ENCODE measurements at places on chromosomes 7 and 10.
A peak's percentile ranks its signal among the peaks of the same experiment; 100 is the strongest.

DNA sequence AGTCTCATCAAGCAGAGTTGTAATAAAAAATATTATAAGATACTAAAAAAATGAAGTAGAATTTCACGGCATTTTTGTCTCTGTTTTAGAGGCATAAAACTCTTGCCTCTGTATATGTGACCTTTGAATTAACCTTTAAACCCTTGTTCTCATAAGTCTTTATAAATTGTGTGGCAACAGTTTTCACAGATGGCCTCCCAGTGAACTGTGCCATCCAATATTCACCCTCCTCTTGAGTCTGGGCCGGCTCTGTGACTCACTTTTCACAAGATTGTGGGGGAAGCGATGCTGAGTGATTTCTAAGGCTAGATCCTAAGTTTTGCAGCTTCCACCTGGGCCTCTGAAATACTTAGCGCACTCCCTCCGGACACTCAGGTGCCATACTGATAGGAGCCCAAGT, 4.6 kb upstream of the USP6NL start:
- no peak for DNase-seq

GRCh38 chr7:70267381-70268120, 669.3 kb downstream of the AUTS2 start:
- DNase-seq, result no peak

- DNase-seq, result peak; percentile 46
These were observed 102.1 kb downstream of the POLL start for GRCh38 chr10:101485681-101486554.

DNA sequence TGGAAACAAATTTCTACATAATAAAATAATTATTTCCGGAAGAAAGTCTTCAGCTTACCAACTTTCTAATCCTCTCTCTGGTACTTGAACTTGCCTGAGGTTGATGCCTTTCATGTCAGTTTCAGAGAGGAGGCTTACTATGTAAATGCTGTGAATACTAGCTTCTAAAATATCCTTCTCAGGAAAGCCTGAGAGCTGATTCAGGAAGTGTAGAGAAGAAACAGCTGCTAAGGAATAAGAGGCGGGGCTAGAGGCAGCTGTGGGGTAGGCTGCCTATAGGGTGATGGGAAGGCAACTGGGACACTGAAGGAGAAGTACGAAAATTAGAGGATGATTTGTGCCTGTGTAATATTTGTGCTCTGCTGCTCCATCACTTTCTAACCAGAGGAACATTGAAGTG, 69.3 kb downstream of the AVL9 start:
- no peak for DNase-seq

GRCh38 chr10:48197236-48197899, 77.1 kb downstream of the FRMPD2 start:
- no peak for DNase-seq

- DNase-seq, result no peak
These were observed 51.4 kb upstream of the PFKFB3 start for GRCh38 chr10:6151087-6151977.

- DNase-seq, result no peak
These were observed 169.7 kb downstream of the NEURL1 start for GRCh38 chr10:103663236-103663635.

- no peak for DNase-seq
These were observed 755 bp downstream of the TOMM7 start for GRCh38 chr7:22821702-22822485.

DNA sequence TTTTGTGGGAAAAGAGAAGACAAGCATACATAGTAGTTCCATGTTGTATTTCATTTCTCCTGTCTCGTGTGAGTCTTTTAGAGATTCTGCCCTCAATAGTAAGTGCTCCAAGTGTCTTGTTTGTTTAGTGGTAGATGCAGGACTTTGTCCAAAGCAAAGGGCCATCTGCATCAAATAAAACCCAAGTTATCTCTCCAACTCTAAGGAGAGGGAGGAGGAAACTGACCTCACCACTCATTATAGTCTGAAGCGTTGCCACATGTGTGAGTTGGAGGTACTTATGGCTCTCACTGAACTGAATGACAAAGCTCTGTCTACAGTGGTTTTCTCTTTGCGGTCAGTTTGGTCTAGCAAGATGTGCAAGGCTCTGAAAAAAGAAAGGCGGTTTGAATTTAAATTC, 272.6 kb downstream of the DOCK4 start:
- no peak for DNase-seq

GRCh38 chr7:10860516-10860915, 113.2 kb upstream of the PHF14 start:
- no peak for DNase-seq

GRCh38 chr7:151087245-151088018, 1.2 kb downstream of the AGAP3 start:
- peak; percentile 80 for DNase-seq

- DNase-seq, result no peak
These were observed 28.4 kb upstream of the CRHR2 start for GRCh38 chr7:30710669-30711068.

- DNase-seq, result no peak
These were observed 93.2 kb downstream of the TWIST1 start for GRCh38 chr7:19024261-19024660.

- DNase-seq, result no peak
These were observed 246.8 kb downstream of the MAD1L1 start for GRCh38 chr7:1985936-1986335.

DNA sequence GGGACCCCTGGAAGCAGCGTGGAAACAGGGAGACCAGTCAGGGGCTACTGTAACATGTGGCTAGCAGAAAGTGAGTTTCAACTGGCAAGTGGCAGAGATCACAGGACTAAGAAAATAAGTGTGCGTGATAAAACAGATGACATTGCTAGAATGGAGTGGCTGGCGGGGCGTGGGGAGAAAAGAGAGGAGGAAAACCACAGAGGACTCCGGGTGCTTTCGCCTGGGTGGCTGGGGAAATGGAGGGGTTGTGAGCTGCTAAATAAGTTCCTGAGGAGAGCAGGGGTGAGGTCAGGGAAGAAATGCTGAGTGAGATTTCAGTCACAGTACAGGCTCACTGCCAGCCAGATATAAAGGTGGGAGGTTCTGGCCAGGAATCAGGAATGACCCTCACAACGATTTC, 166.9 kb downstream of the MYOF start:
- DNase-seq, result no peak

- DNase-seq, result no peak
These were observed 233.9 kb upstream of the CACNA2D1 start for GRCh38 chr7:82677493-82677892.

DNA sequence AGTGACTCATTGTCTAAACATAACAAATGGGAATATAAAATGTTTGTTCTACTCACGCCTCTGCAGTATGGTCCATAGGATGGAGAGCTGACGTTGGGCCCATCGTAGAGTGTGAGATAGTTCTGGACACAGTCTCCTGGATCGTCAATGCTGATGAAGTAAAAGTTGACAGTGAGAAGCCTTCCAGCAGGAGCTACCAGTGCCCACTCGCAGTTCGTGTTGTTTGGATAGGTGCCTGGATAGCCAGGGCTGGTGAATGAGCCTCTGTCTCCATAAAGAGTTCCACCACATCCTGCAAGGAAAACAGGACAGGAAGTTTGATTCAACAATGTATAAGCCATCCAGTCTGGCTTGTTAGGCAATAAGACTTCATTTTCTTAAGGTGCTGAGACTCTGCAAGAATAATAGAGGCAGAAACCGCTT, 79.6 kb downstream of the OR13A1 start:
- no peak for DNase-seq

- no peak for DNase-seq
These were observed 10.1 kb upstream of the UNC5B start for GRCh38 chr10:71202314-71202713.

DNA sequence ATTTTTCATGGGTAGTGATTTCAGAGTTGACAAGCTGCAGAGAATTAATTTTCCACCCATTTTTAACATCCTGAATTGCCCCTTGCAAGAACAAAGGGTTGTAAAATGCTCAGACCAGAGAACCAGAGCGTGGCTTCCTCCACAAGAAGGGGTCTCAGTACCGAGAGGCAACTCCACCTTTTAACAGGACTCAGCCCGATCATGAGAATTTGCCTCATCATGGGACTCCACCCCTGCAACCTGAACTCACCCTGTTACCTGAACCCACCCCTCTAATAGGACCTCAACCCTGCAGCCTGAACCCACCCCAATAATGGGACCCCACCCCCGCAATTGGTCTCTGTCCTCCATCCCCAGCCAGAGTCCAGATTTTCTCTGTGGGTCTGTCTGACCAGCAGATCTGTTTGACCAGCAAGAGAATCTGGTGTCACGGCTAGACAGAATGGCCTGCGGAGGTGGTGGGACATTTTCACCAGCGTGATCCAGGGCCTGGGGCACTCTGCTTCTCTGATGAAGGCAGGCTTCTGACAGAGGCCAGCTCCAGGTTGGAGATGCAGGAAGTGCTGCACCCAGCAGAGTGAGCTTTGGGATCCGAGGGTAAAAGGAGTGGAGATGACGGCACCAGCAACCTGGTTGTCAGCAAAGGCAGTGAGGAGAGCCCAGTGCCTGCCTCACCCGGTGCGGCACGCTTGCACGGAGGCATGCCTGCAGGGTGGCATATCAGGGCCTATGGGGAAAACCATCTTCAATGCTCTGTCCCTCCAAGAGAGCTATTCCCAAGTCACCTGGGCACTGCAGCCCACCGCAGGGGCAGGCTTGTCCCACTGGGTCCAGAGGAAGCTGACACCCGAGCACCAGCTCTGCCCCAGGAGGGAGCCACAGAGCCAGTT, 136.6 kb downstream of the TCERG1L start:
- DNase-seq, result no peak

- peak; percentile 34 for DNase-seq
These were observed 2.2 kb downstream of the SMARCD3 start for GRCh38 chr7:151246102-151246850.

GRCh38 chr10:89241486-89242344, 9.9 kb downstream of the LIPA start:
- no peak for DNase-seq

GRCh38 chr7:24328894-24329293, 44.9 kb downstream of the NPY start:
- no peak for DNase-seq

DNA sequence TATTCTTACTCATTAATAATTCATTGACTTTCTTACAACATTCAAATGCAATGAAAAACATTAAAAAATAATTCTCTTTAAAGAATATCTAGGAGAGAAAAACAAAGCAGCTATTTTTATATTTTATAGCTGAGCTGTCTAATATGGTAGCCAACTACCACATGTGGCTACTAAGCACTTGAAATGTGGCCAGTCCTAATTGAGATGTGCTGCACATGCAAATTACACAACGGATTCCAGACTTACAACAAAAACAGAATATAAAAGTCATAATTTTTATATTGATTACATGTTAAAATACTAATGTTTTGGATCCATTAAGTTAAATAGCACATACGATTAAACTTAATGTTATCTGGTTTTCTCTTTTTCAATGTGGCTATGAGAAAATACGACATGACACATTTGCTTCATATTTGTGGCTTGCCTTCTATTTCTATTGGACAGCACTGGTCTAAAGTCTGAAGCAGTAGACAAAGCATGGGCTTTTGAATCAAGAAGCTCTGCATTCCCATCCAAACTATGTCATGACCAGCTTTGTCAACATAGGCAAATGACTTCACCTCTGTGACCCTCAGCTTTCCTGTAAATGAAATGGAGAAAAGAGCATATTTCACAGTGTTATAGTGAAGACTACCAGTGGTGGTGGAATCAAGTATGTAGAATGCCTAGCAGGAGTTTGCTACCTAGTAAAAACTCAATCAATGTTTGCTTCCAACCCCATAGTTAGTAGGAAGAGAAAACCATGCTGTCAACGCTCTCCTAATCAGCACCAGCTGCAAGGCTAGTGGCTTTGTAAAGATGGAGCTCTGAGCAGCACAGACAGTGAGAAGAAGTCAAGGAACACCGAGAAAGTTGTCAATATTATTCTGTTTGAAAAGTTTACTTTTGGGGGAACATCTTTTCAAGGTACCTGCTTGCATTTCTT, 37.1 kb upstream of the GDF10 start:
- DNase-seq, result no peak

- DNase-seq, result no peak
These were observed 169.1 kb downstream of the IMMP2L start for GRCh38 chr7:111393011-111393754.

- DNase-seq, result no peak
These were observed 167.7 kb upstream of the SHH start for GRCh38 chr7:155979994-155980393.

DNA sequence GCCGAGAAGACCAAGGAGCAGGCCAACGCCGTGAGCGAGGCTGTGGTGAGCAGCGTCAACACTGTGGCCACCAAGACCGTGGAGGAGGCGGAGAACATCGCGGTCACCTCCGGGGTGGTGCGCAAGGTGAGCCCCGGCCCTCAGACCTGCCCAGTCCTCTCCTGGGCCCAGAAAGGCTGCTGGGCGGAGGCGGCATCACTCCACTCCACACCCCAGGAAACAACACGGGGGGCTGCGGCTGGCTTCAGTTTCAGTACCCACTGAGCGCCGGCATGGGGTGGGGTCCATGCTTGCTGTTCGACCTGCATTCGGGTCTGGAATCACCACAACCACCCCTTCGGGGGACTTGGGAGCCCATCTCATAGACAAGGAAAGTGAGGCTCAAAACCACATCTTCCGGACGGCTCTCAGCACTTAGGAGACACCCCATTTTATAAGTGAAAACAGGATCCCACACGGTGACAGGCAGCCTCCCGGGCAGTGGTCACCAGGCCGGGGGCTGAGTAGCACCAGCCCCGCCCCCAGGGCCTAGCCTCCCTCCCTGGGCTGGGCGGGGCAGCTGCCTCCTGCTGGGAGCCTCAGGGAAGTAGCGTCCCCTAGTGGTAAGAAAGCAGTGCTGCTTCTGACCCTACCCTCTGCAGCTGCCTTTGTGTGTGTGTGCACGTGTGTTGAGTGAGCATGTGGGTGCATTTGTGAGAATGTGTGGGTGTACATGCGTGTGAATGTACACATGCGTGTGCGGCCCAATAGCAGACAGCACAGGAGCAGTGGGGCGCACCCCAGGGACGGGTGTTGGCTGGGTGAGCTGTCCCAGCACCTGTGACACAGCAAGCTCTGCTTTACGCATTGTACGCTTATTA, 1.8 kb downstream of the SNCG start:
- DNase-seq, result peak; percentile 61

DNA sequence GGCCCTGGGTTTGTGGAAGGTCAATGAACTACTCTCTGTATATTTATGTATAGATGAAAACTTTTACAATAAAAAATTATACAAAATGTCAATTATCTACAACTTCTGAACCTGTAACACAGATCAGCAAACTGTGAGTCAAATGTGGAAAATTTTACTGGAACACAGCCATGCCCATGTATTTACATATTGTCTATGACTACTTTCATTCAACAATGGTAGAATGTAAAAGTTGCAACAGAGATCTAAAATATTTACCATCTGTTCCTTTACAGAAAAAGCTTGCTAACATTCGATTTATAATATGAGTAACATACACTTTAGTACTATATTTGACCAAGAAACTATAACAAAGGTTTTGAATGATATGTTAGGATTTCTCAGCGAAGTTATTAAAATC, 481.6 kb downstream of the PARD3 start:
- DNase-seq, result no peak

GRCh38 chr7:2929321-2930201, 85.5 kb upstream of the GNA12 start:
- DNase-seq, result peak; percentile 49

GRCh38 chr7:41592794-41593193, 110.1 kb downstream of the INHBA start:
- DNase-seq, result no peak

All from D341Med (cell line).